Stimulated activated naive CD8-positive, alpha-beta T cell treated with anti-CD3 and anti-CD28 coated beads, Interleukin-15, Interleukin-2, amounts not matched to agents 100 U/mL and 50 U/mL, for 24 hours (primary cell): ENCODE measurements at places on chromosomes 11 and 22.
A peak's percentile ranks its signal among the peaks of the same experiment; 100 is the strongest.

DNA sequence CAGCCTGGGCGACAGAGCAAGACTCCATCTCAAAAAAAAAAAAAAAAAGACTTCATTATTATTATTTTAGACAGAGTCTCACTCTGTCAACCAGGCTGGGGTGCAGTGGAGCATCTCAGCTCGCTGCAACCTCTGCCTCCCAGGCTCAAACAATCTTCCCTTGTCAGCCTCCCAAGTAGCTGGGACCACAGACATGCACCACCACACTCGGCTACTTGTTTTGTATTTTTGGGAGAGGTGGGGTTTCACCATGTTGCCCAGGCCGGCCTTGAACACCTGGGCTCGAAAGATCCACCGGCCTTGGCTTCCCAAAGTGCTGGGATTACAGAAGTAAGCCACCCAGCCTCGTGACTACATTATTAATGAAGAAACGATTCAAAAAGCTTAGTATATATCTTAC lies 5.3 kb upstream of the TYMP start:
- DNase-seq = no peak

GRCh38 chr22:49607821-49608220 lies 219.9 kb downstream of the BRD1 start:
- no peak for DNase-seq

- no peak for DNase-seq
Observed at GRCh38 chr11:95487938-95488337, 256.9 kb upstream of the SESN3 start.

- DNase-seq = no peak
Observed at GRCh38 chr11:86737737-86738136, 62.6 kb upstream of the PRSS23 start.

DNA sequence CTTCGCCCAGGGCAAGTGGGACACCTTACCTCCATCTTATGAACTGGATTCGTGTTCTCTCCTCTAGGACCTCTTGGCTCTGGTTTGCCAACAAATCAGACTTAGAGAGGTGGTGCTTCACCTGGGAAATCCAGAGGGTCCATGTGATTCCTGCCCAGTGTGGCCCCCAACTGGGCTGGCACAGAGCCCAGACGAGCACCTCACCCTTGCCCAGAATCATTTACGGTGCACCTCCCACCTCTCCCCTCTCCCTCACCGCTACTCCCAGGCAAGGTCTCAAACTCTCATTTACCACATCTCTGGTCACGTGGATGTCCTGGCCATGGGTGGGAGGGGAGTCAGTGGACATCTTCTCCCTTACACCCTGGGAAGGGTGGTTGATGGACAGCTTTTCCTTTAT lies 1.1 kb downstream of the SPATA19 start:
- no peak for DNase-seq

DNA sequence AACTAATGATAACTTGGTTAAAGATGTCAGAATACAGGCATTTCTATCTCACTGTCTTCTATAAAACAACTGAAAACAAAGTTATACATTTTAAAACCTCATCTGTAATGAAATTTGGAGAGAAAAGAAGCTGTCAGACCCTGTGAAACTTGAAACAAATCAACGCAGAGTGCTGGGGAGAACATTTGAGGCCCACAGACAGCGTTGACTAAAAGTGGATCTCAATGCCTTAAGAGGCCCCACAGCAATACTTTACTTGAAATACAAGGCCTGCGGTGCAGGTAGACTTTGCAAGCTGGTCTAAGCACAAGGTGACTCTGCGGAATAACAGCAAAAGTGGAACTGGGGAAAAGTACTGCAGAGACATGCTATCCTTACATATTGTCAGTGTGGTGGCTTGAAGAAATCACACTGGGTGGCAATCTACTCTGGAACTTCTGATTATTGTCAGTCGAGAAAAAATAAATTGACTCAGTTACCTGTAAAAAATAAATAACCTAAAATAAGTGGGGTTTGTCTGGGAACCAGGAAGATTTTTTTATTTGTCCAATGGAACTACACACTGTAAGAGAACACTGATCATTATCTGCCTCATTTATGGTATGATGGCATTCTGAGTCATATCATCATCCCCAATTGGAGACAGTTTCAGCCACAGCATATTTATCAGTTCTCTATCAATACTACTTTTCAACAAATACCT lies 138.9 kb downstream of the LUZP2 start:
- no peak for DNase-seq

- DNase-seq = no peak
Observed at GRCh38 chr11:78902771-78903507, 328.3 kb upstream of the NARS2 start.

DNA sequence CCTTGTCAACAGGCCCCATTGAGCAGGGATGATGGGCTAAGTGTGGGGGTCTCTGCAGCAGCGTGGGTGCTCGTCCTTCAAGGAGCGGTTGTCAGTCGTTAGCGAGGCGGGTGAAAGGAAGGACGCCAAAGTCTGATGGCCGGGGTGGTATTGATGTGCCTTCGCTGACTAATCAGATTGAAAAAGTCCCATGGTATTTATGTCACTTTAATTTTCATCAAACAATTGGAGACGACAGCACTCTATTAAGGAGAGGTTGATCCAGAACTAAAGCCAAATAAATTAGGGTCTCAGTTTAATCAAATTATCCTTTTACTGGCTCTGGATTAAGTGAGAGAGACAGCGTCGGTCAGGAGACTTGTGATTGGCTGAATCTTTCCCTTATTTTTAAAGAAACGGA lies 9.6 kb downstream of the HTATIP2 start:
- no peak for DNase-seq

- no peak for DNase-seq
Observed at GRCh38 chr11:2958251-2958650, 29.0 kb upstream of the PHLDA2 start.

DNA sequence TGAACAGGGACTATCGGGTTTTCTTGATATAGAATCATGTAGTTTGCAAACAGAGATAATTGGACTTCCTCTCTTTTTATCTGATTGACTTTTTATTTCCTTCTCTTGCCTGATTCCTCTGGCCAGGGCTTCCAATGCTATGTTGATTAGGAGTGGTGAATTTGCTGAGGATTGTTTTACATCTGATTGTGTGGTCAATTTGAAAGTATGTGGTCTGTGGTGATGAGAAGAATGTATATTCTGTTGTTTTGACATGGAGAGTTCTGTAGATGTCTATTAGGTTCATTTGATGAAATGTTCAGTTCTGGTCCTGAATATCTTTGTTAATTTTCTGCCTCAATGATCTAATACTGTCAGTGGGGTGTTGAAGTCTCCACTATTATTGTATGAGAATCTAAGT lies 713.2 kb upstream of the CCDC179 start:
- DNase-seq = no peak

- DNase-seq = no peak
Observed at GRCh38 chr22:40182231-40182835, 4.6 kb downstream of the TNRC6B start.

DNA sequence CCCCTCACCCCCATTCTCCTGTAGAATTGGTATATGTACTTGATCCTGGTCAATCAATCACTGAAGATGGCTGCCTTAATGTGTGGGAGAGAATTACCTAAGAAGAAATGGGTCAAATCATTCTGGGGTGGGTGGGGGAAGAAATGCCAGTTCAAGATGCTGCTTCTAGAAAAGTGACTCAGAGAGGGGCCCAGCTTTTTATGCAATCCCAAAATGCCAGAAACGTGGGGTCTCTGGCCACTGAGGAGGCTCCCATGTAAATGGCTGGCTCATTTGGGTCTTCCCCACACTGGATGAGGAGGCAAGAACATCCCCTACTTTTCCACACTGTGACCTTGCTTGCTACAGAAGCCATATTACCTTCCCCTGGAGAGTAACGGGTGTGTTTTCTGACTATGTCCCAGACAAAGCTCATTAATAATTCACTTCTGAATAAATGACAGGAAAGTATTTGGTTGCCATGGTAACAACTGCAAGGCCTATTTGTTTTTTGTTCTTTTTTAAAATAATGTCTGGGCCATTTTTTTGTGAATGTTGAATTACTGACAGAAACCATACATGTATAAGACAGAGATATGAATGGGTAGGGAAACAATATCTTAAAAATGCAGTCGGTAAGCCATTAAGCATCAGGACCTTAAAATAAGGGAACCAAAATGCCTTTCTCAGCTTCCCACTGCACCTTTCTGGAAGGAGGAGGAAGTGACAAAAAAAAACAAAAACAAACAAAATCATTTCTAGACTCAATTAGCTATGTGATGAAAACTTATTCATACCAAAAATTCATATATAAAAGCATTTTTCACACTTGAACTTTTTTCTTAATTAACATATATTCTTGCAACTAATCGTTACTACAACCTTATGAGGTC lies 32.0 kb downstream of the SLC1A2 start:
- no peak for DNase-seq

- DNase-seq = peak; percentile 98
Observed at GRCh38 chr11:65888163-65888814, at the start of gene FIBP. Gene FIBP, minus strand, starts transcription at chr11:65888471. Its CDS starts 53 bp downstream, at chr11:65888418.

DNA sequence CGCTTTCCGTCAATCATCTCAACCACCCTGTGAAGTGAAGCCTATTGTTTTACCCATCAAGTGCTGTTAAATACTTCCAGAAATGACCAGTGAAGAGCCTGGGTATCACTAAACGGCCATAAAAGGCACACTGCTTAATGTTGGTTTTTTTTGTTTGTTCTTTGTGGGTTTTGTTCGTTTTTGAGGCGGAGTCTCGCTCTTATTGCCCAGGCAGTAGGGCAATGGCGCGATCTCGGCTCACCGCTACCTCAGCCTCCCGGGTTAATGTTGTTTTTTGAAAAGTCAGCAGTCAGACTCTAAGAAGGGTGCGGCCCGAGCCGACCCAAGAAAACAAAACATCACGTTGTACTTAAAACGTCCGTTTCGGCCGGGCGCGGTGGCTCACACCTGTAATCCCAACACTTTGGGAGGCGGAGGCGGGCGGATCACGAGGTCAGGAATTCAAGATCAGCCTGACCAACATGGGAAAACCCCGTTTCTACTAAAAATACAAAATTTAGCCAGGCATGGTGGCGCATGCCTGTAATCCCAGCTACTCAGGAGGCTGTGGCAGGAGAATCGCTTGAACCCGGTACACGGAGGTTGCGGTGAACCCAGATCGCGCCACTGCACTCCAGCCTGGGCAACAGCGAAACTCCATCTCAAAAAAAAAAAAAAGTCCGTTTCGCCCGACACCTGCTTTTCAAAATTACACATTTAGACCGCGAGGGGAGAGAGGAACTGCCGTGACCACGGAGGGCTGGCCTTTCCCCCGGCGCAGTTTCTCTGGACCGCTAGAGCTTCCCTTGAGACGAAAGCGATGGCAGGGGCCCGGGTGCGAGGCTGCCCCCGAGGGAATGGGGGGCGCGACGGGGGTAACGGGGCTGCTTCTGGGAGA lies 714 bp downstream of the CD59 start:
- DNase-seq = peak; percentile 58

DNA sequence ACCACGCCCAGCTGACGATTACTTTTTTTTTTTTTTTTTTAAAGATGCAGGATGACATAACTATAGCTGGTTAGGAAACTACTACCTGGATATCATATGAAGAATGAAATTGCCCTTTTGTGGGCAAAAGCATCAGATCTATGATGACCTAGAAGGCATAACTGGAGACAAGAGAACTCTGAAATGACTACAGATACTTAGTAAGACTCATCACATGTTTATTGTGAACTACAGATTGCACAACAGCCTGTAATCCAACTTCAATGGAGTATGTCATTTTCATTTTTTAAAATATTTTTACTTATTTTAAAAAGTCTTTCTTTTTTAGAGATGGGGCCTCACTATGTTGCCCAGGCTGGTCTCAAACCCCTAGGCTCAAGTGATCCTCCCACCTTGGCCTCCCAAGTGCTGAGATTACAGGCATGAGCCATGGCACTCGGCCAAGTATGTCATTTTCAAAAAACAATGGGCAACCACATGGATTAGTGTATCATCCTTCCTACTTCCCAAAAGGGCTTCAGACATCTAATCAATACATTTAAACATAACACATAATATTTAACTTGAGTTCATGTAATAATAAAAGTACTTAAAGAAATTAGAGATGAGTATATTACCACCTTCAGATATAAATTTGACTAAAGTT lies 3.3 kb downstream of the MTMR2 start:
- DNase-seq = no peak

GRCh38 chr11:121018746-121019145 lies 5.2 kb upstream of the TBCEL start:
- DNase-seq = no peak

- no peak for DNase-seq
Observed at GRCh38 chr11:65786786-65787636, at the start of gene OVOL1. Gene OVOL1, plus strand, starts transcription at chr11:65787063. Its CDS starts 311 bp downstream, at chr11:65787374.

GRCh38 chr11:45610627-45611026 lies 54.8 kb downstream of the CHST1 start:
- DNase-seq = no peak

GRCh38 chr11:35343033-35343598 lies 76.2 kb downstream of the SLC1A2 start:
- DNase-seq = peak; percentile 27

GRCh38 chr22:31945443-31945855 lies 1.1 kb downstream of the YWHAH start:
- DNase-seq = peak; percentile 18

DNA sequence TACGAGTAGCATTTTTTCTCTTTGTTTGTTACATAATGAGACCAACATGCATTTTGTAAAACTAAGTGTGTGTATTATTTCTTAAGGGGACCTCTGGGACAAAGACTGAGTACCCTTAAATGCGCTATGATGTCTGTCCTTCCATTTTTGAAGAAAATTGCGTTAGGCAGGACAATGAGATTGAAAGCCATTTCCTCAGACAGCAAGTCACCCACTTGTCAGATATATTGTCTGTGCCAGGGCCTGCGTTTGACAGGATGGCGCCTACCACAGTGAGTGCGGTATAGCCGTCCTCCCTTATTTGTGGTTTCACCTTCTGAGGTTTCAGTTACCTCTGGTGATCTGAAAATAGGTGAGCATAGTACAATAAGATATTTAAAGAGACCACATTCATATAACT lies 2.2 kb downstream of the AP2A2 start:
- peak; percentile 26 for DNase-seq

GRCh38 chr22:29951791-29952413 lies 68.9 kb downstream of the MTMR3 start:
- no peak for DNase-seq

DNA sequence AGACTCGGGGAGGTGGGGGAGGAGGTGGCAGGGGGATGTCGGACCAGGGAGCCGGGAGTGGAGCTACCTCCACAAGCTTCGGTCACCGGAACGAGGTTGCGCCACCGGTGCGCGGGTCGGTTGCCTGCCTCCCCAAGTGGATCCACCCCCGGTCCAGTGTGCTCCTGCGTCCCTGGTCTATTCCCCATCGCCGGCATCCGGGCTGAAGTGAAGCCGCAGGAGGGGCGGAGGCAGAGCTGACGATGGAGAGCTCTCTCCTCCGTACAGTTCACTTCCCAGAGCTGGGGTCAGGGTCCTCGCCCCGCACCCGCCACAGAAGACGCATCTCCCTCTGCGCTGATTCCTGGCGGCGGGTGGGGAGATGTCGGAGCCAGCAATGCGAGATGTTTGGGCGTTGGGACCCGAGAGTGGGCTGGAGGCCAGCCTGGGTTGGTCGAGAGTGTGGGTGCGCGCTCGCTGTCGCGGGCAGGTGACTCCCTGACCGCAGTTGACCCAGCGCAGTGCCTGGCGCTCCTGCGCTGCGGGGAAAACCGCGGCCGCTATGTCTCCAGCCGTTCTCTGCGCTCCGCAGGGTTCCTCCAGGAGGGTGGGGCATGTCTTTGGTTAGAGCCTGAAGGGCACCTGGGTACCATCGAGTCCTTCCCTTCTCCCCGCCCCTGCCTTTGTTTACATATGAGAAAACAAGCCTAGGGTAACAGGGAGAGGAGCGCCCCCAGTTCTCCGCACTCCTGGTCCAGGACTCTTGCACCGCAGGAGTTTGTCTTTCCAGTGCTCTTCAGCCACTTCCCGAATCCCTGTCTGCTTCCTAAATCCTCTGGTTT lies 1.7 kb downstream of the C11orf96 start:
- peak; percentile 57 for DNase-seq
